ENCODE measurements at places on chromosomes 3 and 15.

DNA sequence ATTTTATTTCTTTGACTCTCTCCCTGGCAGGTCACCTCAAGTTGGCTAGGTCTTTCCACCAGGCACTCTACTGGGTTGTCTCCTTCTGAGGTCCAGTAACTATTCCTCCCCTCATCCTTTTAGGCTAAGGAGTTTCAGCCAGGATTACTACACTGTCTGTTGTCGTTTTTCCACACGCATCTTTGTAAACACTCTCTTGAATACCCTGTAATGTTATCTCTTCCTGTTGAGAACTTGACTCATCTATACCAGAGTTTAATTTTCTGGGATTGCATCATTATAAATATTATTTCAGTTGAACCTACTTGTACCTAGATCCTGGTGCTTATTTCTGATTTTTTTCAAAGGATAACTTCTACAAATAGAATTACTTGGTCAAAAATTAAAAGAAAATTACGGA is 138.3 kb downstream of the SQOR start:
- no peak for DNase-seq

DNA sequence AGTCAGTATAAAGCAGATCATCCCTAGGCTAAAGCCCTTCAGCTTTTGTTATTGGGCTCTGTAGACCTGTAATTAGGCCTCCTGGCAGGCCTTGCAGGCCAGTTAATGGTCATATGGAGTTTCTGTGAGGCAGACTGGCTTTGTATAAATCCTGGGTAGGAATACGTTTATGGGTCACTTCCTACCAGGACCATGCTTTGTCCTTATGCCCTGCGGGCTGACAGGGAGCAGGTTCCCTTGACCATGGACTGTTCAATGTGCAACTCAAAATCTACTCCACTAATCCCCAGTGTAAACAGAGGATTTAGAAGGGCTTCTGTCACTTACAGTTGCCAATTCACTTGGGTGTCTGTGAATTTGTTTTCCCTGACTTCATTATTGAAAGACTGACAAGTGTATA is 202.7 kb upstream of the MLF1 start:
- no peak for DNase-seq

DNA sequence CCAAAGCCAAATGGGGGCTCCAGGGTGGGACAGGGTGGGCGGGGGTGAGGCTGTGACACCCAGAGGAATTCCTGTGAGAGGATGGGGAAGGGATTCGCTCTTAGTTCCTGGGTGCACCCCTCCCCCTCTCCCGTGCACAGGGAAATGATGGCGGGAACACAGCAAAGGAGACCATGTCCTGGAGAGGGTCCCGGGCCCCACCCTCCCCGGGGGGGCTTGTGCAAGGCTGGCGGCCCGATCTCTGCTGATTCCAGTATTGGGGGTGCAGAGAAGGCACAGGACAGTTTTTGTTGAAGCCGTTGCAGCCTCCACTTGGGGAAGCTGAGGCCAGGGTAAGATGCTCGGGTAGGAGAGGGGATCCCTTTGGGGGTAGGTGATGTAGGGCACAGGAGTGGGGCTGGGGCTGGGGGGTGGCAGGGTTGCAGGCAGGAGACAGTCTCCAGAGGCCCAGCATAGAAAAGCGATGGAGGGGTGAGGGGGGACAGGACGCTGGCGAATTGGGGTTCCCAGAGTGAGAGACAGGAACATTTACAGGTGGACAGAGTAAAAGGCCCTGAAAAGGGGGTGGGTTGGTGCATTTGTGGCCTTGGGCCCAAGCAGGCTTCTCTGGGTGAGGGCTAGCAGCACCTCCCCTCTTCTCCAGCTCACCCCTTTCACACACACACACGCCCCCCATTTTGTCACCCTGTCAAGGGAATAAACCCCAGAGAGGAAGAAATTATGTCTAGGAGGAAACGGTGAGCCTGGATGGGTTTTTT is 38.5 kb downstream of the HMCES start:
- no peak for DNase-seq

GRCh38 chr3:170835336-170835735 is 34.7 kb downstream of the RPL22L1 start:
- DNase-seq = no peak

DNA sequence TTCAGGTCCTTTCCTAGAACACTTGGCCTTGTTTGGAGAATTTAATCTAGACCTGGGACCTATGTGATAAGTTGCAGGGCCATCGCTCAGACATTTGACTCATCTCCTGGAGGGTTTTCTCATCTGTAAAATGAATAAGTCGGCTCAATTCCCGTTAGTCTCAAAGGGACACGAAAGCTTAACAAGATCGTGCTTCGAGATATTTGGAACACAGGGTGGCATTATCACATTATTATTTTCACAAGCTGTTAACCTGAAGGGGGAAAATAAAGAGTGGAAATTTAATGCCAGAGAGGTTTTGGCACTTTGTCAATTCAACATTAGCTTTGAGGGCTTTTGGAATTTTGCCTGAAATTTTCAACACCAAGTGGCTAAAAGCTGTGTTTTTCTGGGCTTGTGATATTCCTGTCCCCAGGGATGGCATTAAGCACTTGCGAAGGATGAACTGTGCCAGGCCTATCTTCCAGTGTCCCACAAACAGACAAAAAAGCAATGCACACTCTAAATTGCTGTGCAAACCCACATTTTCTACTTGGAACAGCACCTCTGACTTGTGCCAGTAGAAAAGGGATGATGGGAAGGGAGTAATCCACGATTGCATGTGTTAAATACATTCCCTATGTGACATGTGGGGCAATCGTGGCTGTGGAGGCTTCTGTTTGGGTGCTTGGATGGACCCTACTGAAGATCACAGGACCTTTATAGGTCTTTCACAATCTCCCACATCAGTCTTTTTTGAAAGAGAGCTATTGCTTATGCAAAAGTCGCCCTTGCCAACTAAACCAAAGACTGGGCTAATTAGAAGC is 478.7 kb downstream of the MFSD1 start:
- no peak for DNase-seq

GRCh38 chr3:58874795-58875194 is 175.0 kb downstream of the CFAP20DC start:
- no peak for DNase-seq

DNA sequence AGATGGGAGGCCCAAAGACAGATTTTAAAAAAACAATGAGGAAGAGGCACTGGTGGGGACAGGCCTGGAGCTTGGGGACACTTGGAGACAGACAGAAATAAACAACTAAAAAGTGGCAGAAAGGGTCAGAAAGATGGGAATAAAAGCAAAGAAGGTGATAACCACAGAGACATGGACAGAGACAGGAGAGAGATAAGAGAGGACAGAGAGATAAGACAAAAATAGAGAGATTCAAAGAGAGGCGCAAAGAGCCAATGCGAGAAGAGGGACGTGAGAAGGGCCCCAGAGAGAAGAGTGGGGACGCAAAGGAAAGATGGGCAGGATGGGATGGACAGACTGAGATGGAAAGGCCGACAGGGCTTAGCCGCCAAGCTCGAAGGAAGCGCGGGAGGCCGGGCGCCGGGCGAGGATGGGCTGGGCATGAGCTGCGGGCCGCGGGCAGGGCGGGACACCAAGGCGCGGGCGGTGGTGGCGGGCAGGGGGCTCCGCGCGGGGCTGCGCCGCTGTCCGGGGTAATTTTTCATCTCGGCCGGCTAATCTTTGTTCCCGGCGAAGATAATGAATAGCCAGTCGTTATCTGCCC is 3.1 kb upstream of the GATA2 start:
- no peak for DNase-seq

- DNase-seq = no peak
Measured at GRCh38 chr3:151315846-151316245, 774 bp downstream of the GPR87 start.

DNA sequence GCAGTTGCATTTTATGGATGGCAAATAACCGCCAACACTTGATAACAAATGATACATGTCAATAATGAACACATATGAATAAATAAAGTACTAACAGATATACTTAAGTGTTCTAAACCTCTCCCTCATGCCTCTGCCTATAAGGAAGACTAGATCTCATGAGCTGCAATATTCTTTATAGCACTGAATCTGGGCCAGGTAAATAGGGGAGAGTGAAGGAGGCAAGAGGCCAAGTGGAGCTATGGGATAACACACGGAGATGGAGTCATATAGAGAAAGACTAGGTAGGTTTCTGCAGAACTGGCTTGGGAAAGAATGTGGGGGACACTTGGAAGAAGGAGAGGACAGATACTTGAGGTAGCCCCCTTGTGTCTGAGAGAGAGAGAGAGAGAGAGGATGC is 354.2 kb upstream of the CFAP20DC start:
- DNase-seq = no peak

- DNase-seq = no peak
Measured at GRCh38 chr3:122025296-122025695, 3.2 kb upstream of the ILDR1 start.

DNA sequence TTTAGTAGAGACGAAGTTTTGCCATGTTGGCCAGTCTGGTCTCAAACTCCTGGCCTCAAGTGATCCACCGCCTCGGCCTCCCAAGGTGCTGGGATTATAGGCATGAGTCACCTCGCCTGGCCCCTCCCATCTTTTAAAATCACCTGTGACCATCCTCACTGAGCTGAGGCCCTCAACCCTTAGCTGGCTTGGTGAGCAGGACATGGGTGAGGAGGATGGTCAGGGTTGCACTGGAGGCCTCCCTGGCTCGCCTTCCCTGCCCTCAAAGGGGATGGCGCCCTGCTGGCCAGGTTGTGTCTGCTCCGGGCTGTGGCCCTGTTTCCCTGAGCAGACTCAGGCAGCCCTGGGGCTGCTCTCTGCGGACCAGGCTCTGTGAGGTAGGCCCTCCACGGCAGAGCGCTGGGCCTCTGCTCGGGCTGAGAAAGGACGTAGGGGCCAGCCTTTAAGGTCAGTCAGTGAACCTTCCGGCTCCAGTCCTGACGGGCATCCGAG is 33.7 kb downstream of the SYNM start:
- no peak for DNase-seq

DNA sequence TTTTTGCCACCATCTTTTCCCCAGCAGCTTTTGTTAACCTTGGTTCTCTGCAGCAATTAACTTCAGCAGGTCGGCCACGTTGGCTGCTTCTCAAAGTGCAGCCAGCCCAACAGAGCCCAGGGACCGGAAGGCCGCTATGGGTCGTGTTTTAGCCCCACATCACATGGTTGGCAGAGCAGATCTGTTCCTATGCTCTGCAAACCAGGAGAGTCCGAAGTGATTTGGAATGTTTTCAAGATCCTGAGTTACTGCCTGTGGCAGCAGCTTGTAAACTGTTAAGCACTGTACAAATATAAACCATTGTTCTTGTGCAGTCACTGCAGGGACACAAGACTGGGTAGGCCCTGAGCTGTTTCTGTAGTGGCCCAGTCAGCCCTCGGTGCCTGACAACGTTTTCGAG is 69.6 kb upstream of the MYZAP start:
- no peak for DNase-seq

- DNase-seq = no peak
Measured at GRCh38 chr3:16769525-16769924, 115.2 kb upstream of the PLCL2 start.

- no peak for DNase-seq
Measured at GRCh38 chr3:61134532-61134931, 116.7 kb downstream of the FHIT start.

GRCh38 chr15:97804950-97805349 is 155.6 kb upstream of the ARRDC4 start:
- no peak for DNase-seq

DNA sequence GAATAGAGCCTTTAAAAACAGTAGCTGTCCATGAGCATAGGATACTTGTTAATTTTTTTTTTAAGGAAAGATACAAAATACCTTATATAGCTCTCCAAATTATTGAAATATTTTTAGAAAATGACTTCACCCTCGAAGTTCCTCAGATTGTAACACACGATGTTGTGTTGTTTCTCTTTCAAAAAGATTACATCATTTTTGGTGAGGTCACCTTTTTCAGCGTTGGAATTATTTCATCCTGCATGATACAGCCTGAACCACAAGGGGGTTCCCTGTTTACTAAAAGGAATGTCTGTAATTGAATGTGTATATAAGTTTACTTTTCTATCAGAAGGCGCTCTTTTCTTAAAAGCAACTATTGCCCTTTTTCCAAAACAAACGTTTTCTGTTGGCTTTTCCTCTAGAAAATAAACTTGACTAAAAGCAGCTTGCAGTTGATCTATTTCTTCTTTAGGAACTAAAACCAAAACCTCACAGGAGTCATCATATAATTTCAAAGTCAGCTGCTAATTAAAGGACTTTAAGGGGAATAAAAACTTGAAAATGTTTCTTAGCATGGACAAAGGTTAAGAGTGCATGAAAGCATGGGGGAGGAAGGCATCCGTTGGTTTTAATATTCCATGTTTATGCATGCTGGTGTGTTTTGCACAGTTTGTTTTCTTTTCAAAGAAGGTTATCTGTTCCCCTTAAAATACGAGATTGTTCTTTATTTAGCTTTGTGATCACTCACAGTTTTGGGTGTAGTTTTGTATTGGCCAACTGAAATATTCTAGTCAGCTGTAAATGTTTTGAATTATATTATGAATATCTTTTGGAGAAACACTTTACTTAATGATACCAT is 29.4 kb downstream of the LYSMD4 start:
- peak; percentile 40 for DNase-seq

DNA sequence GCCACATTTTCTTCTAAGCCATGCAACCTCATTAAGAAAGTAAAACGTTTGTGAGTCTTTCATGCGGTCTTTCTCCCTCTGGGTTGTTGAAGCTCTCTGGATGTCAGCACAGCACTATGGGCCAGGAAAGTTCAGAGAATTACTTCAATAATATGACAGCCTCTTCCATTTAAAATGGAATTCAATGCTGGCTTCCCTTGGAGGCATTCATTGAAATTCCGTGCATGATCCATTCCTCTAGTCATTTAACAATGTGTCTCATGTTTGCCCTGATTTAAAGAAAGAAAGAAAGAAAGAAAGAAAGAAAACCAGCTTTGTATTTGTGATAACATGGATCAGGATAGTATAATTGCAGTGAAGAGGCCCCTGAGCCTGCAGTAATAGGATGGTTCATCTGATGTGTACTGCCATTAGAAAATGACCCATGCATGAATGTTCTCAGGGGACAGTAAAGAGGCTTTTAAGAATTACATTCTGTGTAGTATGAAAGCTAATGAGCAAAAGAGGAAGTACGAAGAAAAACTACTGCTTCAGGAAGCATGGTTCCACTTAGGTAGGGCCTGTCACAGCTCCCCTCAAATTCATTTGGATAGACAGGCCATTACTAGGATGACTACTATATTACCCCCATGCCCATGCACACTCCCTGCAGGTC is 146.0 kb downstream of the ARPP21 start:
- DNase-seq = no peak
